ENCODE measurements at places on chromosomes 11 and 22.

- DNase-seq = no peak
These were observed 30.4 kb downstream of the SEZ6L start for GRCh38 chr22:26199665-26200064.

DNA sequence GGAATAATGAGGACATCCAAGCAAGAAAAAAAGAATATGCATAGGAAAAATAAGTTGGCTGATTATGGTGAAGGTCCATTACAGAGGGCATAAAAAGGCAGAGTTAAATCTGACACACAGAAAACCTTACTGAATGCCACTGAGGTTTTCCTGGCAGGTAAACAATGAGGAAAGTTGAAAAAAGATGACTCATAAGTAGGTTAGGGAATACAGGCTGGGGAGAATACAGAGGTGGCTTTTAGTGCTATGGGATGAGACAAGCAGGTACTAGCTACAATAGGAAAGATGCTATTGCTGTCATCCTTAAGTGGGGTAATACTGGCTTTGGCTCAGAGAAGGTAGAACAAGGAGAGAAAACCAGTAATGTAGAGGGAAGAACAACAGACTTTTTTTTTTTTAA is 44.7 kb downstream of the CSTF3 start:
- no peak for DNase-seq

- no peak for DNase-seq
These were observed 2.3 kb upstream of the OR51B4 start for GRCh38 chr11:5304046-5304445.

DNA sequence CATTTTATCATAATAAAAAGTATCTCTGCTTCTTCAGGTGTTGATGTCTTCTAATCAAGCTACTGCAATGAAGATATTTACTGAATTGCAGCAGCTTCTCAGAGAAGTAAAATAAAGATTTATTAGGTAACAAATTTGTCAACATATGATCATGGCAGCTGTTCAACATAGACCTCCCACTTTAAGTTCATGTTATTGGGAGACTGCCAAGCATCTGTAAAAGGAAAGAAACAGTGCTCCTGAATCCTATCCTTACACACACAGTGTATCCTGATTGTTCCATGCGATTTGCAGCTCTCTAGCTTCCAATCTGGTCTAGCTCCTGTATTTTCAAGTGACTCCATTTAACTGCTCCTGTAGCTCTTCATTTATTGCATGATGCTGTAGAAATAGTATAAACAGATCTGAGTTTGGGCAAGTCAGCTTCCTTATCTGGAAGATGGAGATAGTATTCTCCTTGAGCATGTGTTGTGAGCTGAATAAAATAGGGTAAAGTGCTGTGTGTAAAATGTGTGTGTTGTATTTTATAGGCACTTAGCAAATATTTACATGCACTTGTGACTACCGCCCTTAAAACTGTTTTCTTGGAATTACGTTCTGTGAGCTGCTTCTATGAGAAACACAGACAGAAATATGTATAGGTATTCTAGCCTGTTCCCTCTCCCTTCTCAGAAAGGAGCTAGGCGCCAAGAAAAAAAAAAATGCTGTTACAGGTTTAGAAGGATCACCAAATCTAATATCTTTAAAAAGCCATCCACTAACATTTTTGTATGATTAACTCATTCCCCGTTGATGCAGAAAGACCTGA is 290.6 kb downstream of the JRKL start:
- peak; percentile 15 for DNase-seq

GRCh38 chr11:68345776-68346461 is 33.5 kb downstream of the LRP5 start:
- DNase-seq = no peak

DNA sequence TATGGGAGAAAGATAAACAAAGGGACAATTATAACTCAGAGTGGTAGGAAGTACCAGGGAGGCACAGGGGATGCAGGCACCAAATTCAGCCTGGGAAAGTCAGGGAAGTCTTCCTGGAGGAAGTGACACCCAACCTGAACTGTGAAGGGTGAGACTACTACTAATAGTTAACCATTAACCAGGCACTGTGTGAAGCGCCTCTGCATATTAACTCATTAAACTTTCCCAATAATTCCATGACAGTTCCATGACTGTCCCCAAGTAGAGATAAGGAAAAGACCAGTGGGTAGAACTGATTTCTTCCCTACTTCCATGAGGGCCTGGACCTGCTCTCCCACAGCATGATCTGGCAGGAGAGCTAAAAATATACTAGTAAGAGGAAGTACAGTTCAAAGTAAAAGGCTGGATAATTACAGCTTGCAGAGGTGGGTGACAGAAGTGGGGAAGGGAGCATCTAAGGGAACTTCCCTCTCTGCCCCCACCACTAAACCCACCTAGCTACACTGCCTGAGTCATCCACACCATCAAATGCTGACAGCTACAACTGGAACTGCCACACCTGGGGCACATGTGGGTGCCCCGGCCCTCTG is 4.7 kb upstream of the AP1B1 start:
- DNase-seq = no peak

GRCh38 chr22:27834364-27835185 is 33.0 kb upstream of the MN1 start:
- no peak for DNase-seq

- DNase-seq = no peak
These were observed 1.8 kb upstream of the FIBIN start for GRCh38 chr11:26992031-26992541.

DNA sequence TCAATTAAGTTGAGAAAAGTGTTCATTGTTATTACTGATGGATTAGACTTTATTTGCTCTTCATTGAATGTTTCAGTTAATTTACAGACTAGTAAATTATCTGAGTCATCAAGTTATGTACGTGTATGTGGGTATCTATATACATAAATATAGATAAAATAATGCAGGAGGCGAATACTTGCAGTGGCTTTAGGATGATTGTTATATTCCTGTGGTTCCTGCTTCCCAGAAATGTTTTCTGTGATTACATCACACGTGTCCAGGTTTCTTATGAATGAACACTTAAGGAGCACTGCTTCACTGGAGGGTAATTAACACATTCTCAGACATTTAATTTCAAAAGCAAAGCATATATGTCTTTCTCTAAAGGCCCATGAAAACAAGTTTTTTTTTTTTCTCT is 28.4 kb downstream of the YAP1 start:
- DNase-seq = no peak

- no peak for DNase-seq
These were observed 16.6 kb downstream of the ARHGEF17 start for GRCh38 chr11:73324665-73325035.

DNA sequence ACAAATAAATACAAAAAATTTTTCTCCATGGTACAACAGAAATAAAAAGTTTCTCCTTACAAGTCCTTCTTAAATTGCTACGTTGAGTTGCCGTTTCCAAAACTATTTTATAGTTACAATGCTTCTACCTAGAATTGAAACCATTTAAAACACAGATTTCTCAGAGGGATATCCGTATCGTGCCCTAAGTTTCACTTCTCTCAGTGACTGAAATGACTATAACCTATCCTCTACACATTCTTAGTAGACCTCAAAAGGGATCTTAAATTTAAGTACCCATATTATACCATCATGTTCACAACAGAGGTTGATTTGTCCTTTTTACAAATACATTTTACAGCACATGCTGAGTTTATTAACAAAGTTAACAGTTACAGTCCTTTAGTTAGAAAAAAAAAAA is 44.1 kb downstream of the USP28 start:
- DNase-seq = no peak

DNA sequence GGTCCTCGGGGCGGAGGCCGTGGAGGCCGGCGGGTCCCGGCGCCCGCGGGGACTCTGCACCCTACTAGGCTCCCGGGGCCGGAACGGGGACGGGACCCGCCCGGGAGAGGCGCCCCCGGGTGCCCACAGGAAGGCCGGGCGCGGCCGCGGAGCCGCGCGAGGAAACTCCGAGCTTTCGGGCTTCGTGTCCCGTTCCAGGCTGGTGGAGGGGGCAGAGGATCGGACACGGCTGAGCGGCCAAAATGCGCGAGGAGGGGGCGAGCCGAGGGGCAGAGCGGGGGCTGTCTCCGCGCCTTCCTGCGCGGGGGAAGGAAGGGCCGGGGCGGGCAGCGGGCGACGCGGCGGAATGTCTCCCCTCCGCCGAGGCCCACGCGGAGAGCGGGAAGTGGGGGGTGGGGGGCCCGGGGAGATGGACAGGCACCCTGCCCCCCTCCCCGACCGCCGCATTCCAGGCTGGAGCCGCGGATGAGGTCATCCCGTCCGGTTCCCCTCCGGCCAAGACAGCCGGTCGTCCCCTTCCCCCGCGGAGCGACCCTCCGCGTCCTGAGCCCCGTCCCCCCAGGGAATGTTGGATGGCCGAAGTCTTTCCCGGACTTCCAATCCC is 430 bp downstream of the CDC42EP1 start:
- no peak for DNase-seq

DNA sequence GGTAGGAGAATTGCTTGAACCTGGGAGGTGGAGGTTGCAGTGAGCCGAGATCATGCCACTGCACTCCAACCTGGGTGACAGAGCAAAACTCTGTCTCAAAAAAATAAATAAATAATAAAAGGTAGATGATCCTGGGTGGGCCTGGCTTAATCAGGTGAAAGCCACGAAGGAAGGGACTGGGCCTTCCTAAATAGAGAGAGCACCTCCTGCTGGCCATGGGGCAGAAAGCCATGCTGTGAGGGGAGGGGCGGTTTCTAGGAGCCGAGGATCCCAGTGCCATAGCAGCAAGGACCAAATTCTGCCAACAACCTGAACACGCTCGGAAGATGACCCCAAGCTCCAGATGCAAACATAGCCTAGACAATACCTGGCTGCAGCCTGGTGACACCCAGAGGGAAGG is 24.5 kb upstream of the DGKZ start:
- DNase-seq = no peak

- DNase-seq = no peak
These were observed 150.6 kb downstream of the CEP164 start for GRCh38 chr11:117478126-117478860.

GRCh38 chr22:22158965-22159364 is 85.6 kb upstream of the VPREB1 start:
- no peak for DNase-seq

GRCh38 chr11:61266602-61267001 is 25.6 kb downstream of the PGA5 start:
- DNase-seq = no peak

GRCh38 chr11:60119710-60120109 is 31.2 kb downstream of the MS4A2 start:
- DNase-seq = no peak

GRCh38 chr11:10483174-10483573 is 28.1 kb downstream of the AMPD3 start:
- DNase-seq = no peak

GRCh38 chr11:64836448-64837072 is 7.9 kb downstream of the CDC42BPG start:
- no peak for DNase-seq

DNA sequence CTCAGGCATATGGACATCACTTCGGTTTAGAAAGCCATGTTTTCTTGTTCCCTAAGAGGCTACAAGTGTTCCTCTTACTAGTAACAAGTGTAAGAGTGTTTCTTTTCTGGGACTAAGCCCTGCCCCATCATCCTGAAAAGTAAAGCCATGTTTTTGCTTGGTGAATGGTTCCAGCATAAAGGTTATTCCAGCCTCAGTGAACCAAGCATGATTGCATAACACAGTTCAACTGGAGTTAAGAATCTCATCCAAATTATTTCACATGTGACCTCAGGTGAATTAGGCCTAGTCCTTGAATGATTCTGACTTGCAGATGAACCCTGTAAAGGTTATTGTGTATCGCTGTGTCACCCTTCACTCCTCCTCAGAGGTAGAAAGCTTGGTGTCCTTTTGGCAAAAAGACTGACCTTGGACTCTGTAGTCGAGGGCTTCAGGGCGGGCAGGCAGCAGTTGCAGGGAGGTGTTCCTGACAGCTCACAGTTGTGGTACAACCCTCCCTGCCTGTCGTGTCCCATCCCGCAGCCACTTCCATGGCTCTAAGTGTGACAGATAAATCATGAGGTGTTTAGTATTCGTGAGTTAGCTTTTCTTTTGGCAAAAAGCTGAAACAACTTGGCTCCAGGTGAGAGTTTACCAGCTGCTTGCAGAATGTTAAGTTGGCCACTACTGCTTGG is 321.8 kb downstream of the CADM1 start:
- DNase-seq = no peak

- DNase-seq = peak; percentile 54
These were observed 1.1 kb upstream of the SERGEF start for GRCh38 chr11:18013790-18014507.

DNA sequence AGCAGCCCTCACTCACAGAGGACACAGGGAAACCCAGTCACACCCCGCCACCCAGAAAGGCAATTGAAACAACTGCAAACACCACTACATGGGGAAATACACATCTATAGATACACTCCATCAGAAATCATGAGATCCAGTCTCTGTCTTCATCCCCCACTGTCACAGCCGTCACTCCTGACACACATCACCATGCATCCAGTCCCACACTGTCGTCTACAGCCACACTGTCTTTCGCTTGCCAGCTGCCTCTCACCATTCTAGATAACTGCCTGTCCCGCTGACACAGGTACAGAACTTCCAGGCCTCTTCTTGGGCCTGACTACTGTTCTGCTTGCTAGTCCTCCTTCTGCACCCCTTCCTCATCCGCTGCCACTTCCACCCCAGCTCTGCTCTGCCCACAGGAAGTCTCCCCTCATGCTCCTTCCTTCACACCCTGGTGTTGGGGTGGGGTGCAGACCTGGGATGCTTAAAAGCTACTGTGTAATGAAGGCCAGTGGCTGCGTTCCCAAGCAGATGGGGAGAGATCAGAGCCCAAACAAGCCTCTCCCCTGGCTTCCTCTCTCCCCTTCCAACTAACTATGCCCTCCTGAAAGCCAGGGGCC is 42.6 kb downstream of the SLC22A12 start:
- DNase-seq = no peak

DNA sequence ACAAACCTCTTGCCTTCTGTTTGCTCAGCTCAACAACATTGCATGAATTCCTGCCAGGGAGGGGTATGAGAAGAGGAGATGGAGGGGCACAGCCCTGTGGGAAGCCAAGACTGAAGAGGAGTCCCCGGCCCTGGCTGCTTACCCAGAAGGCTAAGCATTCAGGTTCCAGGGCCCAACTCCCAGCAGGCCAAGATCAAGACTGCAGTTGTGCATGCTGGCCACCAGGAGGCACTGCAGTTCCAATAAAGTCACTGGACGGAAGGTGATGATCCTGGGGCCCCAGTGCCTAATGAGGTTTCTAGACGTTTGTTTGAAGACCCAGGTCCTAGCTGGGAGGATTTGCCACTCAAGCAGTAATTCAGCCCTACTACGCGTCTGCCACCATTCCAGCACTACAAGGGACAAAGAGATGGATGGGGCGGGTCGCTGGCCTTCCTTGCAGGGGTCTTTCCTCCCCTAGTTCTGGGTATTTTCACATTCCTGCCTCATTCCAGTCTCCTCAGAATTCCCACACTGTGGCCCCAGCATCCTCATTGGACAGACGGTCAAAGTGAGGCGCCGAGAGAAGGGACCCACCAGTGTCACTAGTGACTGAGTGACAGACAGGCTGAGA is 23.6 kb downstream of the ALX4 start:
- DNase-seq = peak; percentile 62

- peak; percentile 38 for DNase-seq
These were observed 42.0 kb downstream of the TCF20 start for GRCh38 chr22:42228483-42228882.
